ENCODE measurements at places on chromosomes 6 and 20. TPM values are rescaled to one million over a fixed set of nuclear protein-coding genes. Genes with fewer than 3 reads are reported as not detected.

Gene CLDN20
- not detected for total RNA-seq

Gene RFX6
- total RNA-seq = not detected

Gene TDRD6
- 0.05 TPM for total RNA-seq

Gene PI16
- not detected for total RNA-seq

Gene CTCFL
- not detected for total RNA-seq

Gene DUSP22
- total RNA-seq = 29.7 TPM

GRCh38 chr6:51626391-51626790, 461.0 kb downstream of the PKHD1 start:
- DNase-seq = no peak

DNA sequence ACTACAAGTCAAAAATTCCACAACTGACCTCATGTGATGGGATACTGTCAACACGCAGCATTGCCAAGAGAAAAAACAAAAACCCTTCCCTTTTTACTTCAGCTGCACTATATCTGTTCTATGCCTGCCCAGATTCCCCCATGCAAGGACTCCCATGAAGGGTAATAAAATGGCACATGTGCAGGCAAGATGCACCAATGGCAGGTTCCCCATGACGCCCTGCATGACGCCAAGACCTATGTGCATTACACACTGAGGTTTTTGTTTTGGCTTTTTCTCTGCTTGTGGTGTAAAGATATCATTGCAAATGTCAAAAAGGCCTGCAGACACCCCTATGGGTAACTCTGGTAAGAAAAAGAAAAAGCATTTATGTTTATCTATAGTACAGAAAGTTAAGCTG, 403.4 kb downstream of the HDGFL1 start:
- DNase-seq = no peak

- no peak for DNase-seq
Measured at GRCh38 chr20:1286267-1287024, 20.4 kb downstream of the SNPH start.

DNA sequence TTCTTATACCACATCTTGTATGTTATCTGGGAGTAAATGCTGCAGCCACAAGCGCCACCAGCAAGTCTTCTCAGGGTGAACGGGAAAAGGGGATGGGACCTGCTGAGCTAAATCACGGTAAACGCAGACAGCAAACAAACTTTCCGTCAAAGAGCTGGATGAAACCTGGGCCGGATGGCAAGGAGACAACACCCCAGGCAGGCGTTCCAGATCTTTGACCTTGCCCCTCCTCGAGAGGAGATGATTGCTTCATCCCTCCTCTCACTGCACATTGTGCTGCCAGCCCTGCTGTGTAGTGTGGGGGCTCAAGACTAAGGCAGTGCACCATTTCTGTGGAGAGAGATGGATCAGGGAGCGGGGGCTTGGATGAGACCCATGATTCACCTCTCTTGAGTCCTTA, 9.8 kb downstream of the RAET1E start:
- no peak for DNase-seq

GRCh38 chr6:42230345-42231321, 13.0 kb upstream of the MRPS10 start:
- peak; percentile 59 for DNase-seq

DNA sequence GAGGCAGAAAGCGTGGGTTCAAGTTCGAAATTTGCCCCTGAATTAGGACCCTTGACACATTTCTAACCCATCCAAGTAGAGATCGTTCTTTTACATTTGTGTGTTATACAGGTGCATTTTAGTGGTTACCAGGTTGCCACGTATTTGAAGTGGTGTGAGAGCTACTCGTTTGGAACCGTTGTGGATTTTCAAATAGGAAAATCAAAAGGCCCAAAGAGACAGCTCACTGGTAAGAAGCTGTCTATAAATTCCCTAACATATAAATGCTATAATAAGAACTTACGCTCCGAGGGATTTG, 1.6 kb upstream of the REV3L start:
- DNase-seq = no peak

DNA sequence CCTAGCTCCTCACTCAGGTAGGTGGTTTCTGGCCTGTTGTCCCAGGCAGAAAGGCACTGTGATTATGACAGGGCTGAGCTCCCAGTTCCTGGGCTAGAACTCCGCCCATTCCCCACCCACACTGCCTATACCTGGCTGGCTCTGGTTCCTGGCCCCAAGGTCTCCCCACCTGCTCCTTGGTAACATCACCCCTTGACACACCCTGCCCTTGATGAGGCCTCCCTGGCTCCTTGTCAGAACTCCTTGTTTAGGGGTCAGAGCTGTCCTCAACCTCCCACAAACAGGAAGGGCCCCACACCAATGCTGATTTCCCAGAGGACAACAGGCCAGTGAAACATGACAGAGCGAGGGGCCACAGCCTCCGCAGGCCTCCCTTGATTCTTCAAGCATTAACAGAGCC, 15.5 kb upstream of the MYMX start:
- DNase-seq = no peak

GRCh38 chr6:114445846-114446245, 103.0 kb upstream of the HS3ST5 start:
- DNase-seq = no peak

DNA sequence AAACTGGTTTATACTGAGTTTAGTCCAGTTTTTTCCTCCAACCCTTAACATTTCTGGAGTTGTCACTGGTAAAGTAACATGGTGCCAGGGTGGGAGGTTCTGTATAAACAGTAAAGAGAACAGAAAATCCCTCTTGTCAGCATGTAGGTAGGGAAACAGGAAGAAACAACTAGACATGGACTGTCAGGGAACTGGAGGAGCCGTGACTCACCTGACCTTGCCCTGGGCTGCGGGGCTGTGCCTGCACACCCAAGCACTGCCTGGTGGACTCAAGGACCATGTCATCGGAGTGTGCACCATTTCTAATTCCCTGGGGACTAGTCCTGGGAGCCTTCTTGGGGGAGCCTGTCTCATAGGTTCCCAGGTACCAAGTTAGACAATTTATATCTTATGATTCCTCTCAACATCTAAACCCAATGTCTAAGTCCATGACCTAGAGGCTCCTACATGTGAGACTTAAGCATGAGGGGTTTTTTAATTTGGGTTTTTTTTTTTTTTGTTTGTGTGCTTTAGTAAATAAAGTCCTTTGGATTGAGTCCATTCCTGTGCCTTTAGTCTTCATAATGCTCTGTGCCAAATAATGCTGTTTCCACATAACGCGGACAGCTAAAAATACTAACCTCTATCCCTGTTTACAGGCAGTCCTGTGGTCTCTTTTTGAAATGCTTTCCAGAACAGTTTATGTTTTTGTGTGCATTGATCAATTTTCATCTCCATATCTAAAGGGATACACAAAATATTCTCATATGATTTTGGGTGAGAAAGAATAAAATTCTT, 136.9 kb upstream of the SUPT3H start:
- no peak for DNase-seq

- DNase-seq = no peak
Measured at GRCh38 chr20:51511861-51512619, 30.5 kb downstream of the NFATC2 start.

DNA sequence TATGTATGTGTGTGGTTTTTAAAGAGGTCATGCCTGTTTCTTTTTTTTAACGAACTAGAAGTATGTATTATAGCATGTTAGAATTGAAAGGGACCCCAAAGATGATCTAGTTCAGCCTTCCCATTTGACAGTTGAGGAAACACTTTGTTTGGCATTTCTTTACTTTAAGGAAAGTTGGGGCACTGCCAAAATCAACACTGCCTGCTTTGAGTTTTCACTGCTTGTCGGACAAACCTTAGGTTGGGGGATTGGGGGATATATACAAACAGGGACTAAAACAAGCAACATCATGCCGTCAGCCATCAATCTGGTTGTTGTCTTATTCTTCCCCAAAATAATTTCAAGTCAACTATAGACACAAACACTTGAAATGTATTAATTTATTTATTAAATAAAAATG, 14.1 kb upstream of the CALHM6 start:
- DNase-seq = no peak

DNA sequence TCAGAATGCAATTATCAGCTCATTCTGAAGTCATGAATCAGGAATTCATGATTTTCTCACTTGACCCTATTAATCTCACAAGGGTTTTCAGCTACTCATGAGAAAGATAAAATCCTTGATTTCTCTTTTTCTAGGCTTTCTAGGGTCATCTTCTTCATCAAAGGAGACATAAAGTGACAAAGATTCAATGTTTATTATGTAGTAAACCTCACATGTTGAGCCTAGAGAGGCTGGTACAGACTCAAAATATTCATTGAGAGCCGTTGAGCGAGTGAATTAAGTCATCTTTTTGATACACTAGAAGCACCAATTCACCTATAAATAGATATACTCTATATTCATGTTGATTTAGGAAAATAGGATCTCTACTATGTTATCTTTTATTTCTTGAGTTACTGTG, 104.8 kb upstream of the TRAF3IP2 start:
- DNase-seq = no peak
